ENCODE measurements at places on chromosomes 12 and 14.

GRCh38 chr14:96206461-96206860, 1.8 kb downstream of the BDKRB2 start:
- no peak for DNase-seq

DNA sequence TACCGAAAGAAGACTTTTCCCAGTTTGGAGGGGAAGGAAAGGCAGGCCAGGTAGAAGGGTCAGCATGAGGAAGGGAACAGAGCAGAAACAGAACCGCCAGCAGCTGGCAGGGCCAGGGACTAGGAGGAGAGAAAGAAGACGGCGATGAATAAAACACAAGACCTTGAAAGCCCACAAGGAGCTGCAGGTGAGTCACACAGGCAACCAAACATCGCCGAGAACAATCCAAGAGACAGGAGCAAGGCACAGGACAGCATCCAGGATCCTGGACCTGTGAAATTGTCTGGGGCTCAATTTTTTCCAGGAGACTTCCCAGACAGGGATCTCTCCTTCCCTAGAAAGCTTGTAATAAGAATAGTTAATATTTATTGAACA, 47.3 kb downstream of the NUAK1 start:
- no peak for DNase-seq

DNA sequence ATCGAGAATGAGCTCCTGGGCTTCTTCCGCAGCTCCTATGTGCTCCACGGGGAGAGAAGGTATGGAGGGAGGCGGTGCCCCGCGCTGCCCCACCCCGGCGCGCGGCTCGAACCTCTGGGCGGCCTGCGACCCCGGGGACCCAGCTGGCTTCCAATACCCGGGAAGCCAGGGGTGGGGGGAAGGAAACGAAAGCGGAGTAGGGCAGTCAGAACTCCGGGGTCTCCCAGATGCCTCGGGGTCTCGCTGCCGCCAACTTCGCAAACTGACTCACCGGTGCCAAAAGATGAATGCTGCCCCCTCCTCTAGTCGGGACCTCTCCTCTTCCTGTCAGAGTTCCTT, 1.3 kb downstream of the TRHDE start:
- no peak for DNase-seq

- DNase-seq = no peak
Measured at GRCh38 chr14:38973083-38973700, 129.8 kb downstream of the SEC23A start.

DNA sequence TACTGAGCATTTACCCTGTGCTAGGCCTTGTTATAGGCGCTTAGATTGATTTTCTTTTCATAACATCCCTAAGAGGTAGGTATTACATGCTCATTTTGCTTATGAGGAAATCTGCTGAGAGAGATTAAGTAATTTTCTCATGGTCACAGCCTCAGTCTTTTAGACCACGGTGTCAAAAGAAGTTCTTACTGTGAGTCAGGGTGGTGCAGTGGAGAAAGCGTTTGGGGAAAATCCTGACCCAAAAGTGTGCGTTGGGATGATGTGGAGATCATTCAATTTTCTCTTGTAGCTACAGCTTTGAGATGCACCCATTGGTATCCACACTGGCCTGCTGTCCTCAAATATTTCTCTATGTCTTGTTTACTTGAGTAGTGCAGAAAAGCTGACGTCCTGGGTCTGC, 8.2 kb downstream of the ANG start:
- DNase-seq = no peak

DNA sequence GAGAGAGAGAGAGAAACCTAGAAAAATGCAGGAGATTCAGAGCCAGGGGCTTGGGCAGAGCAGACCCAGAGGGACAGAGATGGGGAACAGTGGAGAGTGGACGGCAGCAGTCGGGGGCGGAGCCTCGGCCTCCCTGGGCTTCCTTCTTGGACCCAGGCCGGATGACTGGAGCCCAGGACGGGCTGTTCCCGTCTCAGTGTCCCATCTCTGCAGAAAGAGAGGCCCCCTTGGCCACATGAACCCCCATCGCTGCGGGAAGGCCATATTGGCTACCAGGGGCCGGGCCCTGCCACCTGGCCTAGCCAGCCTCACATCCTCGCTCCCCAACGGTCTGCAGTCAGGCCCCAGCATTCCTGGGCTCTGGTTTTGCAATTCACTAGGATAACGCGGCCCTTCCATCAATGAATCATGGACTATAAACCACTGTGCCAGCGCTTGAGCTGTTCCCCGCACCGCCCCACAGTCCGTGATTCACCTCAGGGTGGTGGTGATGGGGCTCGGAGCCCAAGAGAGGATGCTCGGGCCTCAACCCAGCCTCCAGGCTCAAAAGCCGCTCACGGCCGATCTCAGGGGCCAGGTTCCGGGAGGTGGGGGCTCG, 116.5 kb downstream of the RFLNA start:
- no peak for DNase-seq

- DNase-seq = no peak
Measured at GRCh38 chr14:63147018-63147417, 57.2 kb upstream of the RHOJ start.

Measured in memory B cell (primary cell).